ENCODE measurements at places on chromosomes 1 and 21.

DNA sequence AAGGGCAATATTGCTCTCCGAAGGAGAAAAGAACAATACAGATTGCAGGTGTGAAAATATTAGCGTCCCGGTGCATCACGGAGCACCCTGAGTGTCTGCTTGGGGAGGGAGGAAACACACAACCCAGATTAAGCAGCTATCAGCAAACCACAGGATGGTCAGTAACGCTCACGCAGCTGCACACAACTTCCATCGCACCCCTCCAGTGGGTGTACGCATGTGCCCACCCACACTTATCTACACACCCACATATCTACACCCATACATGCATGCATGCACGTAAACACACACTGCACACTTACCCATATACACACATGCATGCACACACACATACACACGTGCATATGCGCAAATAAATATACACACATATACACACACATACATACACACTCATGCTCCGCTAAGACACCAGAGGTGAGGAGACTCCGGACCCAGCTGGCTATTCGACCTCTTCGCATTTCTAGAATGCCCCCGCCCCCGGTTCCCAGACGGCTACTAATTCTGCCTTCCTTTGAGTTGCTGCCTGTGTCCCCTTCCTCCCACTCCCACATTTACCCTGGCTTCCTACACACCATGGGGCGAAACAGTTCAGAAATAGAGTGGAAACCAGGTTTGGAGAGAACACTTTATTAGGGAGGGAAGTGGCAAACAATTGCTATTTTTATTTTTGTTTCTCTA, 26.2 kb downstream of the ITPKB start:
- no peak for DNase-seq

- no peak for DNase-seq
These were observed 392.4 kb upstream of the ST6GALNAC5 start for GRCh38 chr1:76474922-76475321.

GRCh38 chr1:190479050-190479397, 1.4 kb upstream of the BRINP3 start:
- DNase-seq, result no peak

DNA sequence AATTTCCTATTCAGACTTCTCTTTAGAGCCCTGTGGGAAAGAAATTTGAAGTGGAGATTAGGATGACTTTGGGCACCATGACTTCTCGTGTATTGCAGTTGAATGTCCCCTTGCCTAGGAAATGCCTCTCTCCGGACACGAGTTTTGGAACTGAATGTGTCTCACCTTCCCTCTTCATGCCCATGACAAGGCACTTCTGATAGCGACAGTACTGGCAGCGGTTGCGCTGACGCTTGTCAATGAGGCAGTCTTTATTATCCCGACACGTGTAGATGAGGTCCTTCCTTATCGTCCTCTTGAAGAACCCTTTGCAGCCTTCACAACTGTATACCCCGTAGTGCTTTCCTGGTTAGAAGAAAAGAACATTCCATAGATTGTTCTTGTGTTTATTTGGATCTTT, 28.1 kb downstream of the RXRG start:
- DNase-seq, result no peak

- peak; percentile 62 for DNase-seq
These were observed 83.6 kb upstream of the SLC25A33 start for GRCh38 chr1:9455487-9456234.

- DNase-seq, result no peak
These were observed 134.9 kb upstream of the MAP1LC3C start for GRCh38 chr1:242133796-242134195.

DNA sequence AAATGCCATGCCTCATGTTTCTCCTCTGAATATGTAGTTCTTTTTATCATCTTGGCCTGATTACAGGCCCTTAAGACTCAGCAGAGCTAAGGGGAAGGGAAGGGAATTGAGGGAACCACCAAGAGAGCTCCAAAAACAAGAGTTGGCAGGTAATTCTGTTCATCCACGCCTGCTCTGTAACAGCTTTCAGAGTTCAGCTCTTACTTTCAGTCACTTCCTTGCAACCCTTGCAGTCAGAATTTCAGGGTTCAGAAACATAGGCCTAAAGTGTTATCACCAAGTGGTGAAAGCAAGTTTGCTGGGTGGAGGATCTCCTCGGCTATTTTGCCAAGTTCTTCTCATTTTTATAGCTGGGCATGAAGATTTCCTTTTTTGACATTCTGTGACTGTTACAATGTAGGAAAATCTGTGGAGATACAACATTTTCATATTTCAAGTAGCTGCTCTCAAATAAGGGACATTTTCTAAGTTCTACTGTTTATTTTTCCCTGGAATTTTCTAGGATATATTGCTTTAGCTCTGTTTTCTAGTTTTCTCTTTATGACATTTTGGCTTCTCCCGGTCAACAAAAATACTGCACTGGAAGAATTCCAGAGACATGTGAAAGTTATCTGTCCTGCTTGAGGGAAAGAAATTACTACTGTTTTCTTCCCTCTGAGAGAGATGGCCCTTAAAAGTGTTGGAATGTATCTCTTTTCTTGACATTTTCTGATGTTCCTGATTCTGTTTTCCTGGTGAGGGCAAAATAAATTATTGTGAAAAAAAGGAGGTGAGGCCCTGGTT, 251.8 kb upstream of the ST6GALNAC5 start:
- DNase-seq, result no peak

GRCh38 chr1:26542771-26543451, 13.3 kb downstream of the RPS6KA1 start:
- DNase-seq, result no peak

DNA sequence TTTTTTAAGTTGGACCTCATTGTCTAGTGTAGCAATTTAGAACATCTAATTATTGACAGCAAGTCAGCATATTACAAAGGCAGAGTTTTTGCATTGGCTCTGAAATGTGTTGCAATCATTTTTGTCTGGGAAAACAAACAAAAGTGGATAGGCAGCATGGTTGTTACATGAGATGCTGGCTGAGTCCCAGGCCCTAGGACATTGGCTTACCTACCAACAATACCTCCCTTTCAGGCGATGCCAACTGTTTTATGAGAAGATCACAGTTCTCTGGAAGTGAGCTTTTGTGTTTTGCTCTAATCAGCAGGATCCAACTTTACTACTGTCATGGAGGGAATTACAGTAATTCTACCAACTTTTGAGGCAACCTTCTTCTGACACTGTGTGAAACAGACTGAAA, 71.5 kb upstream of the CXADR start:
- no peak for DNase-seq
